ENCODE measurements at places on chromosomes 5 and 9.

- no peak for DNase-seq
Observed at GRCh38 chr5:160619381-160619780, 197.7 kb downstream of the PTTG1 start.

- DNase-seq = no peak
Observed at GRCh38 chr9:137762414-137763061, 115.0 kb upstream of the CACNA1B start.

- DNase-seq = no peak
Observed at GRCh38 chr5:143400541-143401226, 2.8 kb downstream of the NR3C1 start.

DNA sequence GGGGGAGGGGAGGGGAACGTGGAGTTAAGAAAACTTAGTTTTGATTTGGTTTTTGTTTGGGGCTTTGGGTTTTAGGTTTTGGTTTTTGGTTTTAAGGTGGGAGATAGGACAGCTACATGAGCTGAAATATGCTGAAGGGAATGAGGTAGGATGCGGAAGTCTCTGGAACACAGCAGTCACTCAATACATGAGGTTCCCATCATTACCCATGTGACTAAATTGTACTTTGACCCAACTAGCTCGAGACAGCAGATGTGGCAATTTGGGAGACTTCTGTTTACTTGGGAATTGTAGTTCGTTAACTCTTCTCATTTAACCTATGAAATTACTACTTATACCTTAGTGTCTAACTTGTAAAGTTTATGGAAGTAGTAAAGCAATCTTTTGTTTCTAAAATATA, 124.2 kb downstream of the TLE1 start:
- DNase-seq = no peak

- no peak for DNase-seq
Observed at GRCh38 chr9:134329886-134330285, 3.6 kb downstream of the RXRA start.

GRCh38 chr9:134395737-134396257, 69.5 kb downstream of the RXRA start:
- no peak for DNase-seq

DNA sequence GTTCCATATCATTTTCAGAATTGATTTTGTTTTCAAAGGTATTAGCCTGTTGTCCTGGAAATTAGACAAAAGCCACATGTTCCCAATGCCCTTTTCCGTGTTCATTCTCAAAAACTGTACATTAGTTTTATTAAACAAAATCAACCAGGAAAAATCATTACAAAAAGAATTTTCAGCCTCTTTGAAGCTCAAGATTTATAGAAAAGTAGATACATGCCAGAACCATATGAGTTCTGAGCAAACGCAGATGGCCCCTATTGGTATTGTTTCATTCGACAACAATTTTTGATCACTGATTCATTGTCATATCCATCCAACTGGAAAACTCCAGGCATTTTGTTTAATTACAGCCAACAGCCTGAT, 148.5 kb upstream of the GRAMD2B start:
- DNase-seq = no peak

DNA sequence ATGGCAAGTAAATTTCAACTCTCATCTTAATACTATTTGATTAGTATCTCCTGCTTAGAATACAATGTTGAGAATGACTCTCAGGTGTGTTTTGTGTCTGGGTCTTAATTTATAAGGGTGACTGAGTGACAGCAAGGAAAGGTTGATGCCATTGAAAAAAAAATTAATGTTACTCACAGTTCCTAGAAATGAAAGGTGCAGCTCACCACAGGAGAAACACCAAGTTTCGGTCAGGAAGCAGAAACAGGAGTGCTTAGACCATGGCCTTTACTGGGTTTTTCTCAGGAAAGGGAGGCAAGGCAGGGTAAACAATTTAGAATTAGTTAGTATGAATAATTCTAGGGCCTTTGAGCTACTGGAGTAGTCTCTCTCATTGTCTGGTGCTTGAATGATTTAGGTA, 159.2 kb upstream of the C9orf72 start:
- DNase-seq = no peak

DNA sequence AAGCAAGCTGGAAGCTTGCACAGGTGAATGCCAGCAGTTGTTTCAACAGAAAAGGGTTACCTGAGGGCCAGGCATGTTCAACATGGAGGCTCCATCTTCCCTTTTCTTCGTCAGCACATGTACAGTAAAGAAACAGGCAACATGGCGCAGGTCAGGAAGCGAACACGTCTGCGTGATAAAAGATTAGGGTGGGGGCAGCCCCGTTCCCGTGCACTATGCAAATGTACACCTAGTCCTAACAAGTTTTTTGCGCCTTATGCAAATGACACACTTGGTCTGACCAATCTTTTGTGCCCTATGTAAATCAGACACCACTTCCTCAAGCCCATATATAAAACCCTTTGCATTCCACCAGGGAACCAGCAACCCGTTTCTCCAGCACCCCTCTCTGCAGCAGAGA, 452.1 kb upstream of the PTPRD start:
- no peak for DNase-seq

DNA sequence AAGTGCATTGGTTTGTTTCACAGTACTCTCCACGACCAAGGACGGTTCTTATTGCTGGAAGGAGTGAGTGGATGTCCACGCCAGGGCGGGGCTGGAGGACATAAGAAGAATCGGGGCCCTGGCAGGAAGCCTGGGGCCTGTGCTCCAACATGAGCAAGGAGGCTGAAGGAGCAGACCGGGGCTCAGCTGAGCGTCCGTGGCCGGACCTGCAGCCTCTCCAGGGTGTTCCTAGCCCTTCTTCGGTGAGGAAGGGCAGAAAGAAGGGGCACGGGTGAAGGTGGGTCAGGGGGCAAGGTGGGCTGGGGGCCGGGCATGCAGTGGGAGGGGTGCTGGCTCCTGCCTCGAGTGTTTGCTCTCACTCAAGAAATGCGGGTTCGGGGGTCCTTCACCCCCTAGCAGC, 18.1 kb downstream of the FAM78A start:
- DNase-seq = no peak

DNA sequence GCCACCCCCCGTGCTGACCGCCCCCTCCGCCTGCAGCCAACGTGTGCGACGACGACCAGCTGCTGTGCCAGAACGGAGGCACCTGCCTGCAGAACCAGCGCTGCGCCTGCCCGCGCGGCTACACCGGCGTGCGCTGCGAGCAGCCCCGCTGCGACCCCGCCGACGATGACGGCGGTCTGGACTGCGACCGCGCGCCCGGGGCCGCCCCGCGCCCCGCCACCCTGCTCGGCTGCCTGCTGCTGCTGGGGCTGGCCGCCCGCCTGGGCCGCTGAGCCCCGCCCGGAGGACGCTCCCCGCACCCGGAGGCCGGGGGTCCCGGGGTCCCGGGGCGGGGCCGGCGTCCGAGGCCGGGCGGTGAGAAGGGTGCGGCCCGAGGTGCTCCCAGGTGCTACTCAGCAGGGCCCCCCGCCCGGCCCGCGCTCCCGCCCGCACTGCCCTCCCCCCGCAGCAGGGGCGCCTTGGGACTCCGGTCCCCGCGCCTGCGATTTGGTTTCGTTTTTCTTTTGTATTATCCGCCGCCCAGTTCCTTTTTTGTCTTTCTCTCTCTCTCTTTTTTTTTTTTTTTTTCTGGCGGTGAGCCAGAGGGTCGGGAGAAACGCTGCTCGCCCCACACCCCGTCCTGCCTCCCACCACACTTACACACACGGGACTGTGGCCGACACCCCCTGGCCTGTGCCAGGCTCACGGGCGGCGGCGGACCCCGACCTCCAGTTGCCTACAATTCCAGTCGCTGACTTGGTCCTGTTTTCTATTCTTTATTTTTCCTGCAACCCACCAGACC, 80.2 kb downstream of the NTNG2 start:
- no peak for DNase-seq
